Sigmoid colon (tissue), 7 donors: ENCODE measurements at places on chromosomes 6 and 20.
A peak's percentile ranks its signal among the peaks of the same experiment; 100 is the strongest.

DNA sequence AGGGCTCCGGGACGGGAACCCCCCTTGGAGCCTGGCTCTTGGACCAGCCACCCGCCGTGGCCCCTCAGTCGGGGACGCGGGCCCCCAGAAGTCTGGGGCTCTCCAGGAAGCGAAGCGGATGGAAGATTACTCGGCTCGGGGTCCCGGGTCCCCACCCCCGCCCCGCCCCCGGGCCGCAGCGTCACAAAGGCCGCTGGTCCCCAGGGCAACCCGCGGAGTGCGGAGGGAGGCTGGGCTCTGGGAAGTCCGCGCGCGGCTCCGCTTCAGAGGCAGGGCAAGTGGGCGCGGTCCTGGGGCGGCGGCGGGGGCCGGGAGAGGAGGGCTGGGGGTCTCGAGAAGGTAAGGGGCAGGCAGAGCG is at the start of gene FNDC11:
Gene FNDC11, plus strand, starts transcription at position 227 of the 358 bp plus-strand sequence. CDS start 1,505 bp downstream, outside the sequence.
- no peak for DNase-seq

- DNase-seq, result no peak
Measured at GRCh38 chr6:45002390-45003105, 325.6 kb upstream of the RUNX2 start.

- no peak for DNase-seq
Measured at GRCh38 chr6:14925025-14925698, 320.7 kb upstream of the JARID2 start.

GRCh38 chr6:157944983-157945931 is 36.4 kb upstream of the SYNJ2 start:
- no peak for DNase-seq

- DNase-seq, result no peak
Measured at GRCh38 chr20:37941332-37941731, 38.4 kb downstream of the VSTM2L start.

DNA sequence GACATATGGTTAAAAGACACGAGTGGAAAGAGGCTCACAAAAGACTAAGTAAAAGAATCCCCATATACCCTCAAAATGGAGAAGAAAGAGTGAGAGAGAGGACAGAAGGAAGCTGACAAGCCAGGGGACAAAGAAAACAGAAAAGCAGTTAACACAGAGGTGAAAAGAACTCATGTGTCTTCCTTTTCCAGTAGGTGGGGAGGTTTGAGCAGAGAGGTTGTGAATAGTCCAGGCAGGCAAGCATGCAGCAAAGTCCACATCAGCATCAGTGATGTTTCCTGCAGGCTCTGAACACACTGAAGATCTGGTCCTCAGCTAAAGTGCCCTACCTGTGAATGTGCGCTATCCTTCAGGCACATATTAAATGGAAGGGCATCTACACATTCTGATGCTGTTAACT is 196.5 kb upstream of the IRAK1BP1 start:
- DNase-seq, result no peak

GRCh38 chr6:81838031-81838430 is 85.5 kb upstream of the TENT5A start:
- DNase-seq, result no peak

DNA sequence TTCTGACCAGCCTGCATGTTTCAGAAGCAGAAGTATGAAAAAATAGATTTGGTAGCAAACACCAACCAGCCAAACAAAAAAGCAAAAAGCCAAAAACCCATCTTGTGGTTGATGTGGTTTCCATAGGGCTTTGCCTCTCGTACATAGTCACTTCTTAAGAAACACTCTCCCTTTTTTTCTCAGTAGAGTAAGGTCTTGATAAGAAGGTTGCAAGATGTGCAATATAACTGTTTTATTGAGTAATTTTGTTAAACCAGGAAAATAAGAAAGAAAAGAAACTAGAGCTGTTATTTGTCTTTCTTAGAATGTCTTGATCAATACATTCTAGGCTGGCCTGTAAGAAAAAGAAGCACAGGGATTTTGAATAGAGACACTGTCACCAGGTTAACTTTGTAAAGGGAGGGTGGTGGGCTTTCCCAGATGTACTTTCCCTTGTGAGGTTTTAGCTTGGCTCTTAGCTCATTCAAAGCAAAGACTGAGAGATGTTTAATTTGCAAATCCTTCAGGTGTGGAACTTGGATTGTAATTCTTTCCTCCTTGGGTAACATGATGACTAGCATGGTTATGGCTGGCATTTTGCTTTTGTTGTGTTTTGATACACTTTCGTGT is 49.7 kb downstream of the AKAP12 start:
- DNase-seq, result no peak

- DNase-seq, result no peak
Measured at GRCh38 chr6:108383981-108384380, 89.1 kb downstream of the AFG1L start.

GRCh38 chr6:135909737-135910387 is 58.4 kb downstream of the PDE7B start:
- DNase-seq, result no peak

DNA sequence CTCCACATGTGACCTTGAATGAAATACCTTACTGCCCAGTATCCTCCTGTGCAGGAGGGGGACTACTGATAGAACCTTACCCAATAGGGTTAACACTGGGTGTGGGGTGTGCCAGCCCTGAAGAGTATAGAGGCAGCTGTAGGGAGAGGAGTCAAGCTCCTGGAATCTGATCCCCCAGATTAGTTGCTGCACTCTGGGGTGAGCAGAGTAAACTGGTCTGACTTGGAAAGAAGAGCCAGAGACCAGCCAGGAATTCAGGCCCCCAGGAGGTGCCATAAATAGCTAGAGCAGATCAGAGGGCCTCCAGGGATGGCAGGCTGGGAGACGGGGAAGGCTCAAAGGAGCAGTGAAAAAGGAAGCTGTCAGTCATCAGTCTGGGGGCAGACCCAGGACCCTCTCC is 3.5 kb upstream of the APOBEC2 start:
- DNase-seq, result no peak

DNA sequence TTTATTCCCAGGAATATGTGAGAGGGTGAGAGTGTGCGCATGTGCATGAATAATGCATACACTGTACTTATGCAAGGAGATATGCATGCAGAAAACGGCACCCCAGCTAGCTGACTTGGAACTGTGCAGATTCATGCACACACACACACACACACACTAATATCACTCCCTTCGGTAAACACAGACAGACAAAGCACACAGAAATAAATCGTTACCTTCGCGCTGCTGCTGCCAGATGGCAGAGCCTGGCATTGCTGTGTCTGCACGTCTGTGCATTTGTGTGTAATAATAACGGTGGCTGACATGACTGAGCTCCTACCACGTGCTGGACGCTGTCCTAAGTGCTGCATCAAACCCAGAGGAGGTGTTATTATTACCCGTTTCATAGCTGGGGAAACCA is 36.8 kb downstream of the PREX1 start:
- DNase-seq, result peak; percentile 11

- no peak for DNase-seq
Measured at GRCh38 chr6:46296586-46296985, 125.8 kb upstream of the ENPP5 start.

DNA sequence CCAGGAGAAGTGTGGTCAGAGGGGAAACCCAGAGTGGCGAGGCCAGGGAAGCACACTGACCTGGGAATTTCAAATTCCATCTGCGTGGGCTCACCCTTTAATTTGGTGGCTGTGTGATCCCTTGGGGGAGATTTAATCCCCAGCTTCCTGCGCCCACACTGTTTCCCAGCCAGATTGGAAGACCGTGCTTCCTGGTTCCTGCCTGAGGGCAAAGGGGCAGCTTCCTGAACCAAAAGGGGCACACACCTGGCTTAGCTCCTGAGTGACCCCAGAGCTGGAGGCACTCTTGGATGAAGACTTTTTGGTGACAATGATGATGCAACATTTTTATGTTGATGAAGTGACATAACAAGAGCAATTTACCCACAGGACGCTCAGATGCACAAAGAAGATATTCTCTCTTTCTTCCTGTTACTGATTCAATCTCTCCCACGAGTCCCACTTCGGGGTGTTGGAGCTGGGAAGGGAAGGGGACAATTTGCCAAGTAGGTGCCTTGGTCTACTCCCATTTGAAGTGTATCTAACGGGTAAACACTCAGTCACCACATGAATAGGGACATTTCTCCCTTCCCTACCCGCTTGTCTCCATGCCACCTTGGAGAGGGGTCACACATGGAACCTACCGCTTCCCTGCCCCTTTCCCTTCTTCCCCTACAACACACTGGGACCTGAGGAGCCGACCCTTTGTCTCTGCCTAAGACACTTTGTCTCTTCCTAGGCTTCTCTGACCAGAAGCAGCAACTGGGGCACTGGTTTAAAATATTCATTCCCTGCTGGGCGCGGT is 28.6 kb upstream of the CDKN1A start:
- no peak for DNase-seq

- no peak for DNase-seq
Measured at GRCh38 chr6:100186552-100186951, 192.5 kb upstream of the MCHR2 start.

DNA sequence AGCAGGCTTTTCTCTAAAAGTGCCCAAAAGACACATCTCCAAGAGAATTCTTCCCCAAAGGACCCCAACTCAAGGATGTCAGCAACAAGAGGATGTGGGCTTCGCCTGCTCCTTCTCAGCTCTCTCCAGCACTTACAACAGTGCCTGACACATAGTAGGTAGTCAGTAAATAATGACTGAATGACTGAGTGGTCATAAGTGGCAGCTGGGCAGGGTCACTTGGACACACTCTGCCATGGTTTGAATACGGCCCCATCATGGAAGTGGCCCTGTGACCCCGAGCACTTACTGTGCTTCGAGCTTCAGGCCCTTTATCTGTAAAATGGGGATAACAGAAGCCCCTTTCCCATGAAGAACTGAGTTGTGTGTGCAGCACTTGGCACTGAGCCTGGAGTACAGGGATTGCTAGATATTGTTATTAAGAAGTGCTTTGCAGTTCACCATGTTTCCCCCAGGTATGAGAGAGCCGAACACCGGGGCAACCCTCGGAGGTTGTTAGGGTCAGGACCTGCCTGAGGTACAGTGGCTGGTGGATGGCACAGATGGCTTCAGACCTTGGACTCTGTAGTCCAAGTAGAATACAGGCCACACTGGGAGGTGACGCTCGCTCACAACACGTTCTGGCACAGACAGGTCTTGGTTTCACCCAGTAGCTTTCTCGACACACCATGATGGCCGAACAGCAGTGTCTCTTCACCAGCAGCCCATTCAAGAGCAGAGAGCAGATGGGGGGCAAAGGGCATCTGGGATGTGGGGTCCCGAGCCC is 56.0 kb downstream of the NOL4L start:
- DNase-seq, result no peak

- DNase-seq, result no peak
Measured at GRCh38 chr20:15544742-15545141, 1028.5 kb downstream of the KIF16B start.

GRCh38 chr6:130632277-130632676 is 194.9 kb upstream of the SMLR1 start:
- DNase-seq, result no peak

DNA sequence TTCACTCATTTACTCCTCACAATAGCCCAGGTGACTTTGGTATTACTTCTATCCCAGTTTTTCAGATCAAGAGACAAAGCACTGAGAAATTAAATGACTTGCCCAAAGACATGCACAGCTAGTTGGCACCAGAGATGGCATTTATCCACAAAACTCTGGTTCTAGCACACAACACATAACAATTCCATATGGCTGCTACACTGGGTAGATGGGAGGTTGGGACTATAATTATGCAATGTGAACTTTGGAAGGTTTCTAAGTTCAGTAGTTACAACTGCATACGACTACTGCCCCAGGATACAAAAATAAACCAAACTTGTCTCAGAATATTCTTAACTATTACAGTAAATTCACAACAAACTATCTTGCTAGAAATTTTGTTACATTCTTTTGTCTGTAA is 54.2 kb upstream of the MLIP start:
- no peak for DNase-seq

GRCh38 chr6:13528232-13528631 is 40.8 kb upstream of the GFOD1 start:
- no peak for DNase-seq

- DNase-seq, result no peak
Measured at GRCh38 chr6:5190507-5190906, 70.2 kb downstream of the LYRM4 start.

- peak; percentile 76 for DNase-seq
Measured at GRCh38 chr20:38260378-38261053, at the start of gene KIAA1755. Gene KIAA1755, minus strand, starts transcription at chr20:38260735. Its CDS starts 235 bp downstream, at chr20:38260500.

GRCh38 chr6:152093711-152094110 is 286.2 kb downstream of the ESR1 start:
- no peak for DNase-seq

- DNase-seq, result no peak
Measured at GRCh38 chr6:134607411-134607810, 289.5 kb upstream of the SGK1 start.

DNA sequence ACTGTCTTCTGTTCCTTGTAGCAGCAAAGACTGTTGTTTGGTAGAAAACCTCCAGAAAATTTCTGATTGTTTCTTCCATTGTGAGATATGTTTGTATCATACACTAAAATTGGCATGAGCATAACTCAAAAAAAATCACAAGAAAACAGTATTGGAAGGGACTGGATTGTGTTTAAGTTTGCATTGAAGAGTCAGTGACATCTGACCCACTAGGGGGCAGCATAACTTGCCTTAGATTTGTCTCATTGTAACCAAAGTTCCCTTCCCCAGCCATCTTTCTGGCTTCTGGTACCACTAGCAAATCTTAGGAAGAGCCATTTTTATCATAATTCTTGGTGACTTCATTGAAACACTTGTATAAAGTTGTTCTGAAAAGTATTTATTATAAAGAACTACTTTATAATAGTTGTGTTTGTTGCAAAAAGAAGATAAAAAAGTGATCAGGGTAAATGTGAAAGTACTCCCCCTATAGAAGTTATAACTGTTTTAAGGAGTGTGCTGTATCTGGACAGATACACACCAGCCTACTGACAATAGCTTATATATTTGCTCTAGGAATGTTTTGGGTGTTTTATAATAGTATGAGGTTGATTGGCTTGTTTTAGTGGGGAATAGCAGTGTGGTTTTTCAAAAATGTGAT is 7.7 kb downstream of the CSTF1 start:
- DNase-seq, result no peak

GRCh38 chr20:21017528-21018085 is 88.6 kb downstream of the LINC00237 start:
- no peak for DNase-seq

DNA sequence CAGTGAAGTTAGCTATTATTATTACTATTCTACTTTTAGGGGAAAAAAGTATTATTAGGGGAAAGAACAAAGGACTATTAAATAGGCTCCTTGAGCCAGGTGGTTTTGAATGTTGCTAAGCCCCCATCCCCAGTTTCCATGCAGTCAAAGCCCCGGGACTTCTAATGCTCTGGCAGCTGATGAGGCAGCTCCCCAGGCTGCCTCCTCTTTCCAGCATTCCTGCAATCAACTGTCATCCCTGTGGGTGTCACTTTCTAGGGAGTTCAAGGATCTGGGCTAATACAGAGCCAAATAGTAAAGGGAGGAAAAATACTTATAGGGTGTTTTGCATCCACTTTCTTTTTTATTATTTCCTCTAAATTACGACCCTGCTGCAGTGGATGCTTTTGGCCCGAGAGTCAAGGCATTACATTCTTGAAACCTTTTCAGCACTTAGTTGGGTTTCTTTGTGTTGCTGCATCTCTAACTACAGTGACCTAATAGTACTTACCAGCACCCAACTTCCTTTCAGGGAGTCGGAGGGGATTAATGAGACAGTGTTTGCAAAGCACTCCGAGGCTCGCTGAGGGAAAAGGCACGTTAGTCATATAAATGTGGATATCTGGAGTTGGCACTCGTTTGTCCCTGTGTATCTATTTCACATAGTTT is 303.9 kb upstream of the MAP3K7 start:
- no peak for DNase-seq
